Thymus (tissue), 14 donors: ENCODE measurements at places on chromosomes 1 and 21. TPM values are rescaled to one million over a fixed set of nuclear protein-coding genes. Genes with fewer than 3 reads are reported as not detected.

The ESRRG gene
- polyA plus RNA-seq = 0.71 TPM

The TNFRSF9 gene
- 12.0 TPM for polyA plus RNA-seq

The PLCH2 gene
- polyA plus RNA-seq = 34.4 TPM

The S100A12 gene
- polyA plus RNA-seq = 29.1 TPM

The CD1D gene
- 15.0 TPM for polyA plus RNA-seq

The OMA1 gene
- polyA plus RNA-seq = 36.0 TPM

The BRDT gene
- polyA plus RNA-seq = 0.18 TPM

The PGLYRP3 gene
- polyA plus RNA-seq = 0.94 TPM

The CFHR5 gene
- polyA plus RNA-seq = not detected

The LCE1D gene
- 0.27 TPM for polyA plus RNA-seq

The ZBTB8A gene
- 2.1 TPM for polyA plus RNA-seq

The PAQR7 gene
- polyA plus RNA-seq = 2.9 TPM

The LCE1B gene
- polyA plus RNA-seq = 0.68 TPM

The GNG4 gene
- polyA plus RNA-seq = 9.8 TPM

The KANK4 gene
- polyA plus RNA-seq = 0.21 TPM

The DNM3 gene
- 1.9 TPM for polyA plus RNA-seq

The RSPO1 gene
- 0.02 TPM for polyA plus RNA-seq

The WNT9A gene
- 2.9 TPM for polyA plus RNA-seq

The CACHD1 gene
- 12.9 TPM for polyA plus RNA-seq

The SELP gene
- polyA plus RNA-seq = 3.7 TPM

The RORC gene
- 19.9 TPM for polyA plus RNA-seq

The CFHR4 gene
- polyA plus RNA-seq = 0.07 TPM

The SPSB1 gene
- polyA plus RNA-seq = 12.9 TPM

The ADIPOR1 gene
- 58.1 TPM for polyA plus RNA-seq

The KRTAP21-1 gene
- polyA plus RNA-seq = not detected

The S1PR1 gene
- polyA plus RNA-seq = 45.6 TPM

The NCMAP gene
- polyA plus RNA-seq = 0.11 TPM

The ADAR gene
- 49.7 TPM for polyA plus RNA-seq

The HSD3B2 gene
- polyA plus RNA-seq = 0.80 TPM

The EIF2D gene
- 43.2 TPM for polyA plus RNA-seq

The KCNN3 gene
- polyA plus RNA-seq = 0.64 TPM

The CYP4X1 gene
- polyA plus RNA-seq = 2.1 TPM

The OR2T29 gene
- polyA plus RNA-seq = not detected

The ATAD3C gene
- 2.8 TPM for polyA plus RNA-seq

The TTC24 gene
- polyA plus RNA-seq = 13.4 TPM

The EXO1 gene
- 0.52 TPM for polyA plus RNA-seq

The SPRR1A gene
- 41.1 TPM for polyA plus RNA-seq

The KRTAP11-1 gene
- polyA plus RNA-seq = 0.16 TPM

The FMO5 gene
- 4.7 TPM for polyA plus RNA-seq

The RNF187 gene
- 30.0 TPM for polyA plus RNA-seq

The GNAT2 gene
- polyA plus RNA-seq = 0.05 TPM

The VCAM1 gene
- 22.8 TPM for polyA plus RNA-seq

The HES2 gene
- 2.2 TPM for polyA plus RNA-seq

The NME7 gene
- polyA plus RNA-seq = 14.9 TPM

The SH2D2A gene
- polyA plus RNA-seq = 44.8 TPM

The SYNC gene
- 2.5 TPM for polyA plus RNA-seq

The C8B gene
- polyA plus RNA-seq = 0.05 TPM

The S100A7 gene
- 247 TPM for polyA plus RNA-seq

The SPATA45 gene
- polyA plus RNA-seq = 0.18 TPM
